Muscle of leg (tissue), 16 donors: ENCODE measurements at places on chromosomes 11 and 22. TPM values are rescaled to one million over a fixed set of nuclear protein-coding genes. Genes with fewer than 3 reads are reported as not detected.

The APOL3 gene
- total RNA-seq = 11.8 TPM

The RASL10A gene
- 1.5 TPM for total RNA-seq

The DENND5A gene
- 65.1 TPM for total RNA-seq

The KCNJ11 gene
- 12.9 TPM for total RNA-seq

The INSC gene
- total RNA-seq = 2.1 TPM

The VEGFB gene
- 54.0 TPM for total RNA-seq

The SNX32 gene
- total RNA-seq = 0.98 TPM

The MYOD1 gene
- total RNA-seq = 47.3 TPM

The RPS25 gene
- total RNA-seq = 2,660 TPM

The C1QTNF5 gene
- 34.9 TPM for total RNA-seq

The MOGAT2 gene
- total RNA-seq = not detected

The GNG3 gene
- total RNA-seq = not detected

The ACR gene
- total RNA-seq = 0.09 TPM
